ENCODE measurements at places on chromosomes 7 and 10.

DNA sequence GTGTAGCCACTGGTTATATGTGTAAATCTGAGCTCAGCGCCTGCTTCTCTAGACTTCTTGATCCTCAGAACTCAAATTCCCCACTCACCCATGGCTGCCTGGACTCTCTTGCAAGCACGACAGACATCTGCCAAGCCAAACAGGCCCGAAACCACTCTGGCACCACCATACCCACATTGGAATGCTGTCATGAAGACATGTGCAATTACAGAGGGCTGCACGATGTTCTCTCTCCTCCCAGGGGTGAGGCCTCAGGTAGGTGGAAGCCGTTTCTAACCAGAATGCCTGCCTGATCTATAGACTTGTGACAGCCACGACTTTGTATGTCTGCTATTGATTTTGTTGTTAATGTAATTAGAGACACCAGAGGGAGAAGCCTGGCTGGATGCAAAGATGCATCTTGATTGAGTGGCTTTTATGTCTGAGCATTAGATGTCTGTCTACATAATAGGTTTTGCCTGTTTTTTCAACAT lies 4.0 kb downstream of the BAMBI start:
- DNase-seq = no peak

DNA sequence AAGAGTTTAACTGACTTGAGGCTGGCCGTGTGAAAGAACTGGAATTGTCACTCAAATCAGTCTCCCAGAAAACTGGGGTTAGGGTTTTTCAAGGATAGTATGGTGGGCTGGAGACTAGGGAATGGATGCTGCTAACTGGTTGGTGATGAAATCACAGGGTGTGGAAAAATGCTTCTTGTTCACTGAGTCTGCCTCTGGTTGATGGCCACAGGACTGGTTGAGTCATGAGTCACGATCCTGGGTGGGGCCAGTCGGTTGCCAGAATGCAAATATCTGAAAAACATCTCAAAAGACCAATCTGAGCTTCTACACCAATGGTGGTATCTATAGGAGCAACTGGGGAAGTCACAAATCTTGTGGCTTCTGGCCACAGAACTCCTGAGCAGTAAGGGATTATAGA lies 16.3 kb upstream of the BAMBI start:
- DNase-seq = no peak

GRCh38 chr7:8151161-8151725 lies 110.7 kb downstream of the ICA1 start:
- no peak for DNase-seq

DNA sequence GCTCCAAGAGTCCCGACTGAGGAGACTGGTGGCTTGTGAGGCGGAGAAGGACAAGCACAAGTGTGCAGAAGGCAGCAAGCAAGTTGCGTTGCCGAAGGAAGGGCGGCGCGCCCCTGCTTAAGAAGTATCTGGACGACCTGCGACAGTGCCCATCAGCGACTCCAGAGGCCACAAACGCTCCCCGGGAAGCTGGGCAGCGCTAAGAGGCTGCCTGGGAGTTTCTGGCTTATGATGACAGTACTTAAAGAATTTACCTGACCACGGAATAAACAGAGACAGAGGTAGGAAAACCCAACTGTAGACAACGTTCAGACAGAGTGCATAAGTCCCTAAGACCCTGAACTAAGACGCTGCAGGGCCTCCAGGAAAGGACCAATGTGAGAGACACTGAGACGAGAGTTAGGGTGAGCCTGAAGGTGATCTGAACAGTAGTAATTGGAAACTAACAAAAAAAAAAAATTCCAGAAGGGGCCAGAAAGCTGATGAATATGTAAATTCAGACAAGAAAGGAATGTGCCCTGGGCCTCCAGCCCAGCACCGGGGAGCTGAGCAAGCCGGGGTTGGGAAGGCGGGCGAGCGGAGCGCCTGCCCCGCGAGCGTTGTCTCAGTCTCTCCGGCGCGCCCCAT lies 1.0 kb downstream of the OSBPL3 start:
- no peak for DNase-seq

DNA sequence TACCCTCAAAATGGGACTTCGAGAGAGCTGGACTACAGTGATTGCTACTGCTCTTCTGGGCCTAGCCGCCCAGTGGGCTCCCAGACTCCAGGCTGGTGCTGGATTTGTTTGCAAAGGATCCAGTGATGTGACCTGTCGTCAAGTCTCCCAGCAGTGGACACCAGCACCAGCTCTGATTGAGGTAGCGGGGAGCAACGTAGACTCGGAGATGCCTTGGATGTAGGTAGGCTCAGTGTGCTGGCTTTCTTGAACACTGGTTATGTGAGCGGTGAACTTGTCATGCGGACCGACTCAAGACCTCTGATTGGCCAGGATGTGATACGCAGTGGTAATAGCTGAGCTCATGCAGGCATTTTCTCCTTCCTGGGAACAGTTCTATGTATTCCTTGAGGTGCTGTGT lies 19.4 kb downstream of the AKR1C2 start:
- no peak for DNase-seq

DNA sequence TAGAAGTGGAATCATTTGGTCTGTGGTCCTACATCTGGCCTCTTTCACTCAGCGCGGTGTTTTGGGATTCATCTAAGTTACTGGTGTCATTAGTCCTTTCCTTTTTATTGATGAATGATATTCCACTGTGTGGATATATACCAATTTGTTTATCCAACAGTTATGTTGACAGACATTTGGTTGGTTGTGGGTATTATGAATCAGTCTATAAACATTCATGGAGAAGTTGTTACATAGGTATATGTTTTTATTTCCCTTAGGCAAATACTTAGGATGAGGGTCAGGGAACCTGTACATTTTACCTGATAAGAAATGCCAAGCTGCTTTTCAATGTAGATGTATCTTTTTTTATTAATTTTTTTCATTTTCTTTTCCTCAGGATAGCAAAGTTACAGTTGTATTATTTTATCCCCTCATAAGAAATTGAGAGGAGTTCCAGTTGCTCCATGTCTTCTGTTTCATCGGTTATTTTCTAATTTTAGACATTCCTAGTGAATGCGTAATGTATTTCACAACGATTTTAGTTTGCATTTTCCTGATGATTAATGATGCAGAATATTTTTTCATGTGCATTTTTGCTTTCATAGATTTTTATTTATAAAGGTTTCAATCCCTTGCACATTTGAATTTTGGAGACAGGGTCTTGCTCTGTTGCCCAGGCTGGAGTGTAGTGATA lies 203.8 kb upstream of the SH2B2 start:
- DNase-seq = no peak

DNA sequence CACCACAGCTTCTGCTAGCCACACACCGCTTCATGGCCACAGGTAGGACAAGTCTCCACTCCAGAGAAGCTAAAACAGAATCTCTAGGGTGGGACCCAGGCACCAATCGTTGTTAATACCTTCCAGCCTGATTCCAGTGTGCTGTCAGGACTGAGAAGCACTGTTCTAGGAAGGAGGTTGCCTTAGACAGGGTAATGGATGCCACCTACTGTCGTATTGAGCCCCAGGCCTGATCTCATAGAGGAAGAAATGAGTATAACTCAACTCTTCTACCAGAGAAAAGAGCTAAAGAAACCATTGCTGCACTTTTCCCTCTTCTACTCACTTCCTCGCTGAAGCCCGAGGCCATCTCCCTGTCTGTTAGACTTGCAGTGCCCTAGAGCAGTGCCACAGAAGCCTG lies 31.8 kb downstream of the CNNM1 start:
- no peak for DNase-seq

DNA sequence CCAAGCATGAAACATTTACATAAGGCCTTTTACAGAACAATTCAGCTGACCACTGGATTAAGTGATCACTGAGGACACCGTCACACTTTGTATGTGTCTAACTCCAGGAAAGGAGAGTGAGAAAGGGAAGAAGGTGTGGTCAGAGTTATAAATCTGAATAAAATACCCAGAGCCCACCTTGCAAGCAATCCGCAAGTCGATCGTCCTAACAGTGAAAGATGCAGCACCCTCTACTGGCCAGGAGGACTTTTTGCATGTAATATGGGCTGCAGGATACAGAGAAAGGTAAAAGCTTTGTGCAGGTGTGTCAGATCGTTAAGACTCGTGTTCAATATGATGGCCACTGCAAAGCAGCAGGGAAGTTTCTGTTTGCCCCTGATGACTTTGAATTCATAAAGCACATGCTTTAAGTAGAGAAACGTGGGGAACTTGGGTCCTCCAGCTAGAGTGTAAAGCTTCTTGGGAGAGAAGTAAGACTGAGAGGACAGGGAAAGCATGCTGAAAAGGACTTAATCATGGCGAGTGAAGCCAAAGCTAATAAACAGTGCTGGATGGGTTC lies 68.5 kb upstream of the BMPER start:
- peak; percentile 56 for DNase-seq

DNA sequence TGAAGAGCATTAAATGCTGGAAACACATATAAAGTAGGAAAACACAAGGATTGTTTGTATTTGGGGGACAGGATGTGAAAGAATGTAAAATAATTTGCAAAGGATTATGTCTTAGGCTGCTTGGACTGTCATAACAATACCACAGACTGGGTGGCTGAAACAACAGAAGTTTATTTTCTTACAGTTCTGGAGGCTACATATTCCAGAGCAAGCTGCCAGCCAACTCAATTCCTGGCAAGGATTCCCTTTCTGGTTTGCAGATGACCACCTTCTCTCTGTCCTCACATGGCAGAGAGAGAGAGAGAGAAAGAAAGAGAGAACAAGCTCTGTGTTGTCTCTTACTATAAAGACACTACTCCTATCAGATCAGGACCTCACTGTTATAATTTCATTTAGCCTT lies 8.8 kb upstream of the LAMB4 start:
- no peak for DNase-seq

GRCh38 chr10:116364868-116365267 lies 40.6 kb downstream of the CCDC172 start:
- no peak for DNase-seq

- no peak for DNase-seq
These were observed 13.8 kb downstream of the TMEM120A start for GRCh38 chr7:75980430-75981202.

GRCh38 chr7:7943951-7944350 lies 24.6 kb upstream of the GLCCI1 start:
- no peak for DNase-seq

DNA sequence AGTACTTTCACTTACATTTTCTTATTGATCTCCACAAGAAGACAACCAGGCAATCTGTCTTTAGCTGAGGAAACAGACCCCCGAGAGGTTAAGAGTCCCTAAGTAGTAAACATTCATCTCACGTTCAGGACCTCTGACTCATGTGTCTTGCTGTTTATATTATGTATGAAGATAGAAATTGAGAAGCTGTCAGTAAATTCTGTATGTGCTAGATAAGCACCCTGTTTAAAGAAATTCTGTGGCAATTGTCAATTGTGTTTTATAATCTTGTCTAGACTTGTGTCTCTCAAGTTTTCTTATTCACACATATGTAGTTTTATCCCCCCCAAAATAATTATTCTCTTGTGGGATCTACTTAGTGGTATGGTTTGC lies 14.5 kb downstream of the ADK start:
- DNase-seq = no peak

DNA sequence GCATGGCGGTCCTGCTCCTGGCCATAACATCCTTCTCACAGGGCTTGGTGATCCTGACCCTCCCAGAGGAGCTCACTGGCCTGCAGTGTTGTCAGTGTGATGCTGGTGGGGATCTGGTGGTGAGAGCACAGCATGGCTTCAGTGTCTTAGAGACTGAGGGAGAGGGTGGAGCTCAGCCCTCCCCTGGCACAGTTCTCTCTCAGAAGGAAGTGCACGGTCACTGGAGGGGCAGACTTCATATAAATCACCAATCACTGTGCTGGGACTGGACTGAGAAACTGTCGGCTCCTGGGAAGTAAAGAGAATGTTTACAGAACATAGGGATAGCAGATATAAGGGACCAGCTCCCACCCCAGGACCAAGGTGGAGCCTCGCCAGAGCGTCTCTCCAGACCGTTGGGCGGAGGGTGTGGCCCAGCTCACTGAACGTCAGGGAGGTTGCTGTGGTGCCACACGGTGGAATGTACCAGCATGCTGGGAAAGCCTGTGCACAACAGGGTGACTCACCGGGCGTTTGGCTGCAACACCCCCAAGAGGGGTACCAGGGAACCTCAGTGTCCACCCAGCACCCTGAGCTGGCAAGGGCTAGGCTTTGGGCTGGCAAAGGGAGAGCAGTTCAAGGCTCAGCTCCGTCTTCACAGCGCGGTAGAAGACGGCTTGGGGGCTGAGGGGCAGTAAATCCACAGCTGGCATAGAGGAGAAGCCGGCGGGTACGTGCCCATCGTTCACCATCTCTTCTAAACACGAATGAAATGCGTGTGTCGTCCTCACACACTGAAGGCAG lies 8.8 kb upstream of the GET4 start:
- no peak for DNase-seq

DNA sequence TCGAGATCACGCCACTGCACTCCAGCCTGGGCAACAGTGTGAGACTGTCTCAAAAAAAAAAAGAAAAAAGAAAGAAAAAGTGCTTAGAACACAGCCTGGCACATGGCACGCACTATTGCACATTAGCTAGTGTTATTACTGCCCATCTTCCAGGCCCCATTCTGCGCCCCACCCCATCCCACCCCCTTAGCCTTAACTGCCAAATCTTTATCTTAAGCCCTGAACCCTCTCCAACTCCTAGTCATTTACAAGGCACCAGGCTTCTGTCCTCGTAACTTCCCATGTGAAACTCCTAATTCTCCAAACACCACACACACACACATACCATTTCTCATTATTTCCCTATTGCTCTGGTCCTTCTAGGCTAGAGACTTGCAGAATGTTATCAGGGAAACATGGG lies 4.8 kb downstream of the FRAT2 start:
- DNase-seq = no peak

- DNase-seq = no peak
These were observed 78.5 kb downstream of the TRIM24 start for GRCh38 chr7:138538518-138538917.

DNA sequence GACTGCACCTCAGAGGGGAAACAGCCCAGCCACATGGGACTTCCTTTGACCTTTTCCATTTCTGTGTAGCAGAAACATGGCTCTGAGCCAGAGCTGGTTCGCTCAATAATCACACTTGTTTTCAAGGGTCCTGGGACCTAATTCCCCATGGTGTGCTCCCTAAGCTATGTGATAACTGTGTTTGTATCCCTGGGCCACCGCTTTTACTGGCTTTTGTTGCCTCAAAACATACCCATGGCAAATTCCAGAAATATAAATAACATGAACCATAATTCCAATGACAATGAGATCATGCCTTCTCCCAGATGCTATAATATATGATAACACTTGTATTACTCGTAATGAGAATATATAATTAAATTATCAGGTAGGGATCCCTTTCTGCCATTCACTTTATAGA lies 196.4 kb downstream of the GFRA1 start:
- DNase-seq = no peak

DNA sequence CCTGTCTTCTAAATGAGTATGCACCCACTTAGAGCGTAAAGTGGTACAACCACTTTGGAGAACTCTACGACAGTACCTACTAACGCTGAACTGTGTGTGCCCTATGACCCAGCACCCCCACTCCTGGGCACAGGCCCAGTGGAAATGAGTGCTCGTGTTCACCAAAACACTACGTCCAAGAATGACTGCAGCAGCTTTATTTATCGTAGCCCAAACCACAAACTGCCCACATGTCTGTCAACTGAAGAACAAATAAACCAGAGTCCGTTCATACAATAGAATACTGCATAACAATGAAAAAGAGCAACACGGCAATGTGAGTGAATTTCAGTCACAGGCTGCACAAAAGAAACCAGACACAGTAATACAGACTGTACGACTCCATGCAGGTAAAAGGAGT lies 35.4 kb downstream of the TLL2 start:
- no peak for DNase-seq
